ENCODE measurements at places on chromosomes 16 and 17.

DNA sequence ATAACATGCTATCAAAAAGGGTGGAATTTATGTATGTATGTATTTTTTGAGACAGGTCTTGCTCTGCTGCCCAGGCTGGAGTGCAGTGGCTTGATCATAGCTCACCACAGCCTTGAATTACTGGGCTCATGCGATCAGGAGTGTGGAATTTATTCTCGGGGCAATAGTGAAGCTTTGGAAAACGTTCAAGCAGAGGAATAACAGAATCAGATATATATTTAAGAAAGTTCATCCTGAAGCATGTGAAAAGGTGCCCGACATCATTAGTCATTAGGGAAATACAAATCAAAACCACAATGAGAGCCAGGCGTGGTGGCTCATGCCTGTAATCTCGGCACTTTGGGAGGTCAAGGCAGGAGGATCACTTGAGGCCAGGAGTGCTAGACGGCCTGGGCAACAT is 7.7 kb upstream of the ITGAE start:
- no peak for DNase-seq

GRCh38 chr16:23607726-23608125 is 11.6 kb upstream of the NDUFAB1 start:
- no peak for DNase-seq

- DNase-seq, result peak; percentile 52
These were observed 55.5 kb downstream of the HS3ST4 start for GRCh38 chr16:25747160-25747758.

DNA sequence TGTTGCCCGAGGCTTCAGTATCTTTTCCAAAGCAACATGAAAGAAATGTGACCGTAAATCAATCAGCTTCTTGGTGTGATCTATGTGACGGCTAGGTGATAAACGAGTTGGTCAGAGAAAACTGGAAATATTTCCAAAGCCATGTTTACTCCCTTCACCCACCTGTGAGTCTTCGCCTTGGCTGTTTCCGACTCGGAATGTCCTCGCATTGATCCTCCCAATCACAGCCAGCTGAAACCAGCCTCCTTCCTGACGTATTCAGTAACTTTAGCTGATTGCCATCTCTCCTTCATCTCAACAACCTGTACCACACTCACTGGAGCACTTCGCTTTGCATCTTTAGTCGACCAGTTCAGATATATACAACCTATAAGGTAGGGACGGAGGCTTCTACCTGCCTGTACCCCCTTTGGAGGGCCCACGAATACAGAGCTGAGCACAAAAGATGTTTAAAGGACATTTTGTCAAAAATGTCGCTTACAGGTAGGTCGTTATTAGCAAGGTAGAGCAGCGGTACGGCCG is 705 bp downstream of the KRABD2 start:
- no peak for DNase-seq

- DNase-seq, result no peak
These were observed 75.0 kb downstream of the RPTOR start for GRCh38 chr17:80619535-80620235.

DNA sequence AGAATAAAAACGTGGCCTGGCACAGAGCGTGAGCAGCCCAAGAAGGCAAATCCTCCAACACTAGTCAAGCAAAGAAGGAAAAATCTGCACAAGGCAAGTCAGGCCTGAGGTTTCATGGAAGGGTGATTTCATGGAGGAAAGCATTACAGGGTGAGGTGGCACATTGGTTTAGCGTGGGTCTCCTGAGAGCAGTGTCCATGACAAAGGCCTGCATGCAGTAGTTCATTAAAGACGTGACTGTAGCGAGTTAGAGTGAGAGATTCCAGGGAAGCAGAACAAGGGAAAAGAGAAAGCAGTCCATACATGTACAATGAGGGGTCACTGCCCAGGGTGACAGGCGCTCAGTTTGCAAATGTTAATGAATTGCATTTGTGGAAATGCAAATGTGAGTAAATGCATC is 285.0 kb upstream of the ERCC4 start:
- DNase-seq, result no peak

- DNase-seq, result no peak
These were observed 95.1 kb upstream of the NACA2 start for GRCh38 chr17:61686113-61686512.

DNA sequence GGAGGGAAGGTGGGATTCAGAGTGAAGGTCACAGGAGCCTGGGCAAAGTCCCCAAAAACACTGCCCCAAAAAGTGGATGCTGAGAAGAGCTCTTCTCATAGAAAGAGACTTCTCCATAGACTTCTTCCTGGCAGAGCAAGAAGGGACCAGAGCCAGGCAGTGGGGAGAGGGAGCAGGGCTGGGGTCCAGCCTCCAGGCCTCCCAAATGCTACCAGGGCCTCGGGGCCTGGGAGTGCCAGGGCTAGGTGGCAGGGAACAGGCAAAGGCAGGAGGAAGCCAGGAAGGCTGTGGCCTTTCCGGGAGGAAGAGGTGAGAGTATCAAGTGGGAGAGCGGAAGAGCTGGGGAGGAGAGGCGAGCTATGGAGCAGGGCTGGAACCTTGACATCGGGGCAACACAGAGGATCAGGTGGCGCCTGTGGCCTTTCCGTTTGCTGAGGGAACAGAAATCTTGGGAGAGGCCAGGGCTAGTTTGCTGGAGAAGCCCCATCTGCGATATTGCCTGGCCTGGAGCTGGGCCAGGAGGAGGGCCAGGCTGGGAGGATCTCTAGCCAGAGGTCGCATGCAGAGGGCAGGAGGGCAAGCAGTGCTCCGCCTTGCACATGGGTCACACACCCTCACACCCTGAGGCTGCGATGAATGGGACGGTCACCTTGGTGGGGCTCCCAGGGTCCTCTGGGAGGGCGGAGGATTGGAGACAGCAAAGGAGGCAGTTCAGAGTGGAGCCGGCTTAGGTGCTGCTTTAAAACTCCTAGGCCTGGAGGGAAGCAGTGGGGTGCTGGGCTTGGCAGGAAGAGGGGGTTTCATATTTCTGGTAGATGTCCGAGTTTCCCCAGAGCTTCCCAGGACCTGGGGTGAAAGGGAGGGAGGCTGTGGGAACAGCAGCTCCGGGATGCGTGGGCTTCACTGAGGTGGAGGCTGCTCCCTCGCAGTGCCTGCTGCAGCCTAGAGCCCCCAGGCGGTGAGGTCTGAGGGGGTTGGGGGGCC is 3.4 kb downstream of the SLC16A5 start:
- DNase-seq, result no peak

- no peak for DNase-seq
These were observed 16.6 kb downstream of the KRT9 start for GRCh38 chr17:41555105-41555887.

DNA sequence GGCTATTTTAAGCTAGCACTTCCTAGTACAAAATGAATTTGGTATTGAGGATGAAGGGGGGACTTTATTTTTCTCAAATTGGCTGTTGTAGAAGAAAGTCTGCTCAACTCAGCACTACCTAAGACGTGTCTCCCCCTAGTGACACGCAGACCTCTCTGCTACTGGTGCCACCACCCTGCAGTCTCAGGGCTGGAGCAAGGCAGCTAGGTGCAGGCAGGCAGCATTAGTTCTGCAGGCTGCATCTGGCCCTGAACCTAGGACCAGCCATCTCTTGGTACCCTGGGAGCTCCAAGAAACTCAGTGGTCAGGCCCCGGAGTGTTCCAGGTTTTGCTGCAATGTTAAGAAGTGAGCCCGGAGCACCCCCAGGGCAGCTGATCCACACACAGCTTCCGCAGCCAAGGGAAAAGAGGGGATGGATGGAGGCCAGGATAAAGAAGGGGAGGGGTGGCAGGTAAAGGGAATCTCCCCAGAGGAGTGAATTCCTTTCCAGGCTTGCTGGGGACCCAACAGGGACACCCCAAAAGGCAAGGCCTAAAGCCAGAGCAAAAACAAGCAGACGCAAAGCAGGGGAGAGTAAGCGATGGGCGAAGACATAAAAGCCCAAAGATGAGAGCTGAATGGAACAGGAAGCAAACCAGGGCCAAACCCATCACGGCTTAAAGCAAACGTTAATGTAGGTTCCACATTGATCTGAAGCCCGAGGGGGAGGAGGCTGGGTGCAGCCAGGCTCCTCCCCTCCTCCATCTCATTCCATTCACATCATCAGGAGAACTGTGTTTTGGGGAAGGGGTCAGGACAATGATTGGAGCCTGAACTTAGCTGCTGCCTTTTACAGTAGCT is 200.5 kb downstream of the ZFHX3 start:
- no peak for DNase-seq

All from neural crest cell (in vitro differentiated cells).